ENCODE measurements at places on chromosomes 4 and X.

- DNase-seq: no peak
Measured at GRCh38 chrX:67779099-67779498, 235.3 kb downstream of the AR start.

GRCh38 chr4:121071640-121072223 lies 603 bp downstream of the NDNF start:
- DNase-seq: no peak

GRCh38 chr4:107935246-107935645 lies 3.9 kb downstream of the CYP2U1 start:
- no peak for DNase-seq

- DNase-seq: no peak
Measured at GRCh38 chrX:39848243-39848642, 249.5 kb downstream of the BCOR start.

DNA sequence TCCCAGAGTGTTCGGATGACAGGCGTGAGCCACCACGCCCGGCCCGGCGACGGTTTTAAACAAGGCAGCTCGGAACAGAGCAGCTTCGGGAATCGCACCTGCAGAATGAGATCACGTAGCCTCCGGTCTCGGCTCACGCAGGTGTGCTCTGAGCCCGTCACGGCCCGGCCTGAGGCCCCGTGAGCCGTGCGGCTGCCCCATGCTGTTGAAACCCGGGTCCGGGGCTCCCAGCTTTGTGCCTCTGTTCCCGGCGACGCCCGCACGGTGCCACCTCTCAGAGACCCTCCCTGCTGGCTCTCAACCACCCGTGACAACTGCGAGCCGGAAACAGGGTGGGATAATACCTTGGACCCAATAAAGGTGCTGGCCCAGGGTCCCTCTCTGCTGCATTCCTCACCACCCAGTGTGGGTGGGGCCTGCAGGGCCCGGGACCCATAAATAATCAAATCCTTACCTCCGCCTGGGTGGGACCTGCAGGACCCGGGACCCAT lies 13.4 kb upstream of the PLCXD1 start:
- no peak for DNase-seq

DNA sequence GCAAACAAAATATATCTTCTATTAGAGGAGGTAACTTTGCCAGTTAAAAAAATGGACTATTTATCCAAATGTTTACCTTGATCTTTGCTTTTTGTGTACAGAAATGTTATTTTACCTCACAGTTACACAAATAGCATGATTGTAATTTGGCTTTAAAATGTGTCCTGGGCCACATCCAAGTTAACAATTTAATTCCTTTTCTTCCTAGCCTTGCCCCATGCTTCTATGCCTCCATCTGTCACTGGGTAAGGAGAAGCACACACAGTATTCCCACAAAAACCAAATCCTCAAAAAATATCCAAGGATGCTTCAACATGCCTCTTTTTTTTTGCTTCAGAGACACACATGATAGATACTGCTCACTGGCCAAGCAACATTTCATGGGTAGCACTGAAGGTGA lies 30.9 kb downstream of the GRXCR1 start:
- DNase-seq: no peak

- no peak for DNase-seq
Measured at GRCh38 chr4:38182334-38182998, 222.3 kb downstream of the PTTG2 start.

- DNase-seq: no peak
Measured at GRCh38 chr4:40199179-40199670, 2.4 kb downstream of the RHOH start.

GRCh38 chrX:102975016-102975415 lies 37.9 kb downstream of the RAB40AL start:
- DNase-seq: no peak

GRCh38 chr4:80448056-80448455 lies 112.5 kb downstream of the CFAP299 start:
- no peak for DNase-seq

GRCh38 chr4:120977435-120977997 lies 55.0 kb upstream of the PRDM5 start:
- peak; percentile 24 for DNase-seq

- DNase-seq: no peak
Measured at GRCh38 chrX:43743100-43743822, 87.2 kb downstream of the MAOA start.
